ENCODE measurements at places on chromosomes 6 and 20.

DNA sequence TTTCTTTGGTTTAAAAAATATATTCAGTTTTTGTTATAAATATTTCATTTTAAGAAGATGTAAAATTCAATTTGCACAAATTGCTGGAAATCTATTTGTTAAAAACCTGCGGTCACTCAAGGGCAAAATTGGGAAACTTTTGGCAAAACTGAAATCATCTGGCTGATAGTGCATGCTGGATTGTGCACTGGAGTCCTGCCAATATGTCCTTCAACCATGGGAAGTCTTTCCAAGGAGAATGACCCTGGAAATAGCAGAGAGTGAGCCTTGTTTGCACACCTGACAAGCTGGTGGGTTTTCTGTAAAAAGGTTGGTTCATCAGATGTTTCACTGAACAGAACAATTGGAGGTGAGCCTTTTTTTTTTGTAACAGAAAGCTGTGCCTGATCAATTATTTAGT lies 413.5 kb downstream of the BTBD3 start:
- DNase-seq = no peak

DNA sequence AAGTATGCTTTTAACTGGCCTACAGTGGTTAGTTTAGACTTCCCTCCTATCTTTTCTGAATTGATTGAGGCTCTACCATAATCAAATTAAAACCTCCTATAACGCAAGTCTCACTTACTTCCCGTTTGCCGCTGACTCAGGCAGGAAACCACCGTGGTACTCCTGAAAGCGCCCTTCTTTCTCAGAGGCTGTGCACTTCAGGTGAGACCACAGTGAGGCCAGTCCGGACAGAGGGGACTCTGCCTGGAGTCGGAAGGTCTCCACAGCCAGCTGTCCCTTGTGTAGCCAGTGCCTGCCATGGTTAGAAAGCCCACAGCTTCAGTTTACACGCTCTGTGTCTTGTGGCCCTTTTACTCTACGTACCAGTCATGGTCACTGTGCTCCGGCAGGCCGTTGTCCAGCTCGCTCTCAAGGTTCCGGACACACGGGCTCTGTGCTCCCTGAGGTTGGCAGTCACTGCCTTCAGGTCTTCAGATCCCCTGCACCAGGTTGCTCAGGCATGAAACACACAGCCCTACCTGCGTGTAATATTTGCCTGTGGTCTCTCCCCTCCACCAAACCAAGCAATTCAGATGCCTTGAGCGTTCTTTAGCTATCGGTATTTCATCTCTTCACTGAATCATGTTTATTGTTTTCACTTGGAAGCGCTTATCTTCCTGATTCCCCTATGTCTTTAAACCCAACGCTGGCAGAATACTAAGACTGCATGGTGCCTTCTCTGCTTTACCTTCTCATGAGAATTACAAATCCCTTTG lies 178.8 kb downstream of the SMOC2 start:
- no peak for DNase-seq

GRCh38 chr6:26205625-26206574 lies 118.7 kb downstream of the HFE start:
- DNase-seq = no peak

DNA sequence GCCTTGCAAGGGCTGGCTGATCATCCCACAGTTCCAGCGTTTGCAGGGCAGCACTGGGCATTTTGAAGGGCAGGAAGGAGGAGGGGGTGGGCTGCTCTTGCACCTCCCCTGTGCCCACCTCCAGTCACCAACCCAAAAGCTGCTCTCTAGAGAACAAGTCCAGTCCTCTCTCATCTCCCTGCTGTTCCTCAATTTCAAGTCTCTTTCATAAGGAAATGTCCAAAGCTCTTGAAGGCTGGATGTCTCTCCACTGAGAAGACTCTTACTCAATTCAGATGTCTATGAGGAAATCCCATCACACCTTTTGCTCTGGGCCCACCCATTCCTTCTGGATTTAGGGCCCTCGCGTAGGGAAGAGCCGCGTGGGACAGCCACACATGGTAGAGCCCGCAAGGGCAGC lies 31.7 kb downstream of the WRNIP1 start:
- DNase-seq = no peak

- DNase-seq = no peak
Observed at GRCh38 chr6:157561414-157561790, 180.4 kb downstream of the ZDHHC14 start.
